CD4-positive, alpha-beta T cell treated with Interleukin-15 for 4 hours (primary cell): ENCODE measurements at places on chromosomes 11 and 22.

DNA sequence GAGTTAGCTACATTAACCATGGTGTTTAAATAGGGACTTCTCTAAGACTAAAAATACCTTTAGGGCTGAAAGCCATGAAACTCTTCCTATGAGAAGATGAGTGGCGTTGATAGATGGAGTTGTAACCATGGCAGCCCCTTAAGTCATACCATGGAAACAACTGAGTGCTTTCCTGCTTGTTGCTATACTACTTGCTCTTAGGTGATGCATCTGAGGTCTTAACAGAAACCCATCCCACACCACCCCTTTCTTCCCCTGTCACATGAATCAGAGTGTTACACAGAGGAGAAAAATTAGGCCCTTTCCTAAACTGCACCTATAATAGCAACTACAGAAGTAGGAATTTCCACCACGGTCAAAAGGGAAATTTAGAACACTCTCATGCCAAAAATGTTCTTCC is 64.3 kb upstream of the ZC3H12C start:
- DNase-seq: no peak

DNA sequence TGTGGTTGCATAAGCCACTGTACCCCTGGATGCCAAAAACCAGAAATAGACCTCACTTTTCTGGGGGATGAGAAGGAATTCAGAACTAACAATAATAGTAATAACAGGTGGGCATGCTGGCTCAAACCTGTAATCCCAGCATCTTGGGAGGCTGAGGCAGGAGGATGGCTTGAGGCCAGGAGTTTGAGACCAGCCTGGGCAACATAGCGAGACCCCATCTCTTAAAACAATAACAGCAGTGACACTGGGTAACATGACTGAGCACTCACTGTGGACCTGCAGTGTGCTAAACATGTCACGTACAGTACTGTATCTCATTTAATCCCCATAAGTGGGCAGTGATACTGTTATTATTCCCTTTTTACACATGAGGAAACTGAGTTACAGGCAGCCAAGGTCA is 10.0 kb downstream of the FLRT1 start:
- DNase-seq: no peak

- DNase-seq: no peak
Measured at GRCh38 chr11:60925868-60926267, 1.6 kb downstream of the TMEM132A start.

- no peak for DNase-seq
Measured at GRCh38 chr22:30611197-30611596, 4.2 kb downstream of the TCN2 start.

GRCh38 chr11:8676458-8676857 is 6.0 kb downstream of the TRIM66 start:
- DNase-seq: no peak

DNA sequence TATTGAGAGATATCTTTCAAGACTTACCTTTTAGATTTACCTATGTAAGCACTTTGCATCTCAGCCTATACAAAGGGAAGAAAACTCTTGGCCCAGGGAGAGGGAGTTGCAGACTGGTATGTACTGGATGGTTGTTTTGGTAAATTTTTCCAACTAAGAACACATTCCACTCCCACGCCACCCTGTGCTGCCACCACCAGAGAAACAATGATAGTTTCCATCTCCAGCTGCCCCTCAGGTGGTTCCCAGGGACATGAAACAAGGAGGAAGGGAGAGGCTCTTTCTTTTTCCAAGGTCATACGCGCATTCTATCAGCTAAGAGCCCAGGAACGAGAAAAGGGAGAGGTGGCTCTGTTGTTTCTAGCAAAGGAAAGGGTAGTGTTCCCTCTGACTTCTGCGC is 34.4 kb downstream of the CCDC34 start:
- no peak for DNase-seq

DNA sequence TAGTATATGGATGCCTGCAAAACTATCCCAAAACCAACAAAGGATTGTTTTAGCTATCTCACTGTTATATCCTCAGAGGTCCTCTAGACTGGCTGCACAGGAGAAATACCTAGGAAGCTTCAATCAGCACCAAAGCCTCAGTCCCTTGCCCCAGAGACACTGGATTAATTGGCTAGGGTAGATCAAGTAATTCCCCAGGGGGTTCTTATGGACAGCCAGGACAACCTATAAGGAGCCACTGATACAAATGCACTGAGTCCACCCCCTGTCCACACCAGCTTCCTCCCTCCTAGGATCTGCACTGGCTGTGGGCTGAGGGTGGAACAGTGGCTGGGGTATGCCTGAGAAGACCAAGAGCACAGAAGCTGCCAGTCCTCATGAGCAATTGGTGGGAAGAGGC is 16.3 kb downstream of the ADORA2A start:
- no peak for DNase-seq

DNA sequence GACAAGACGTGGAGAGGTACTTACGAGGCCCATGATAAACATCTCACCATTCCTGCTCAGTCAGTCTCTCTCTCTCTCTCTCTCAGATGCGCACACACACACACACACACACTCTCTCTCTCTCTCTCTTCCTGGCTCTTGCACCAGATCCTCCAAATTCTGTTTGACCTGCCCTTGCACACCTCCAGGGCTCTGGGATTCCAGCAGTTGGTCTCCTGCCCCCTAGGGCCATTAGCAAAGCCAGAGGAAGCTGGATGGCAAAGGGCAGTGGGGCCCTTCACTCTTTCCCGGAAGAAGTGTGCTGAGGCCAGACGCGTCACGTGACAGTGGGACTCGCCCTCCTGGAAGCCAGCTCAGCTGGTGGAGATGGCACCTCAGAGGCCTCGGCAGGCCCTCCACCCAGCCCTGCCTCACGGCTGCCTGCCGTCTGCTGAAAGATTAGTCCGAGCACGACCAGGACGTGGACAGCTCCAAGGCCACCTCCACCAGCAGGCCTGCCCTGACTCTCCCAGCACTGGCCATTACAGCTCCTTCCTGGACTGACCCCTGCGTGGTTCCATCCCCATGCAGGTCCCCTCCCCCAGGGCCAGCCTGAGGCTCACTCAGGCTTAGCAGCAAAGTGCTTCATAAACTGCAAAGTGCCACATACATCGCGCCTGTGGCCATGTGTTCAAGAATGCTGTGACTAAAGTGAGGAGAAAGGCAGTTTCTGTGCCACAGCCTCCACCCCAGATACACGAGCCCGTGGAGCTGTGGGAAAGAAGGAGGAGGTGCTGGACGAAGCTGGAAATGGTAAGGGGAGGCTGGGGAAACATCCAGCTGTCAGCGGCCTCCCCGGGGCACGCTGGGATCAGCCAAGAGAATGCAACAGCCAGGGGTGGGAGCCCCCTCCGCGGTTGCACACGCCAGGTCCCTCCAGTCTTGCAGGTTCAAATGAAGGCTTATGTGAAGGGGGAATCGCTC is 3.7 kb downstream of the PDGFB start:
- DNase-seq: peak; percentile 54

GRCh38 chr22:19974268-19974861 is 32.7 kb upstream of the TXNRD2 start:
- DNase-seq: no peak

GRCh38 chr11:107840129-107840484 is 18.5 kb downstream of the SLC35F2 start:
- DNase-seq: no peak

DNA sequence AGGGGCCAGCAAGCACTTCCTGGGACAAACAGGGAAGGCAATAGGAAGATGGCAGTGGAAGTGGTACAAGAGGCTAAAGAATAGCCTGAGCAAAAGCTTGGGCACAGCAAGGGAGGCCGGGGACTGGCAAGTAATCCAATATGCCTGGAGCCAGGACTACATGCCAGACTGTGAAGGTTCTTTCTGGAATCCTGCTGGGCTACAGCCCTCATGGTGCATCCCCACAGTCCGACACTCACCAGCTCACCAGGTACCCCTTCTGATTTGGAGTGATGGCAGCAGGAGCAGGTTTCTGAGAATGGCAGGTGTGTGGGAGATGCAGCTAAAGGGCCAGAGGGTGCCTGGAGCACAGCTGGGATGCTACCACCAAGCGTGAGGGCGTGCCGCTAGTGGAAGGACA is 32.2 kb upstream of the POGLUT3 start:
- no peak for DNase-seq

- no peak for DNase-seq
Measured at GRCh38 chr11:58739725-58740430, 8.1 kb upstream of the GLYAT start.

DNA sequence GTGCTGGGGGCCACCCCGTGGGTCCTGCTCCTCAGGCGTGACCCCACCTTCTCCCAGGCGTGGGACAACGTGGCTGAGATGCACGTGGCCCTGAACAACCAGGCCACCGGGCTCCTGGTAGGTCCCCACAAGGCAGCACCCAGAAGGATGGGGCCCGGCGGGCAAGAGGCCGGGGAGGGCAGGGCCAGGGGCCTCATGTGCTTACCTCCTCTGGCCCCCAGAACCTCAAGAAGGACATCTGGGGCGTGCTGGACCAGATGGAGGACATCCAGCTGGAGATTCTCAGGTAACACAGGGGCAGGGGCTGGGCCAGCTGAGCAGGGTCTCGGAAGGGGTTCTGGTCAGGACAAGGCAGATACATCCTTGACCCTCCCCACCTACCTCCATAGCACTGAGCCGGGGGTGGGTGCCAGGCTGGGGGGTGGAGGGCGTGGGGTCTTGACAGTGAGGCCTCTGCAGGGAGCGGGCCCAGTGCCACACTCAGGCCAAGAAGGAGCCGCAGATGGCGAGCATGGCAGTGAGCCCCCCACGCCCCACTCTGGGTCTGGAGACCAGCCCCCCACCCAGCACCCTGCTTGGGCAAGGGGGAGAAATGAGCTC is 186.3 kb downstream of the IGLL1 start:
- DNase-seq: no peak

DNA sequence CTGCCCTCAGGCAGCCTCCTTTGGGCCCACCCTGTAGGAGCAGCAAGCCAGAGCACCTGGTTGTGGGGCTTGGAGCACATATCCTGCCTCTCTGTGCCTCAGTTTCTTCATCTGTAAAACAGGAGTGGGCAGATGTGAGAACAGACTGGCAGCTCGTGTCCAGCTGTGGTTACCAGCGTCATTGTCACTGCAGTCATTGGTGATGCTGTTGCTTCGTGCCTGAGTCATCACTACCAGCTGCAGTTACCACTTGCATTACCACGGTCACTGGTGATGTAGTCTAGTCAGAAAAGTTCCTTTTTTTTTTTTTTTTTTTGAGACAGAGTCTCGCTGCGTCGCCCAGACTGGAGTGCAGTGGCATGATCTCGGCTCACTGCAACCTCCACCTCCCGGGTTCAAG is 20.4 kb downstream of the RSPH14 start:
- DNase-seq: no peak

DNA sequence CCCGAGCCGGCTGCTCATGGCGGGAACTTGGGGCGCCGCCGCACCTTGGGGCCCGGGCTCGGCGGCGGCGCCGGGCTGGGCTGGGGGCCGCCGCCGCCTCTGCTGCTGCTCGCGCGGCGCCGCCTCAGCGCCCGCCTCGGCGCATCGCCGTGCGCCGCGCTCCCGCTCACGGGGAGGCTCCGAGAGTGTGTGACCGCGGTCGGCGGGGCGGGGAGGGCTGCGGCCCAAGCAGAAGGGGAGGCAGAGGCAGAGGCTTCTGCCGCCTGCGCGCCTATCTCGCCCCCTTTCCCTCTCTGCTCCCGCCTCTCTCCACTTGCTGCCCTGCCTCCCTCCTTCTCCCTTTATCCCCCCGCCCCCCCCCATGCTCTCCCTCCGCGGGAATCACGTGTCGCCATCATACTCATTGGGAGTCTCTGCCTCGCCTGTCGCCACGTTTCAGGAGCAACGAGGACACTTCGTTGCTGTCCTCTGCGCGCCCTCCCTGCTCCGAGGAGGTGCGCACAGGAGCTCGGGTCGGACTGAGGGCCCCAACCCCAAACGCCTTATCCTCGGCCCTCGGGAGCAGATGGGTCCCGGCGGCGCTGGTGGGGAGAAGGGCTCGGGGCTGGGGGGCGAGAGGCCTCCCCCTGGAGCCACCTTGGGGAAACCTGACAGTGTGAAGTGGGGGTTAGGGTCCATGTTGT is at the start of gene GUCY1A2:
TSS of gene GUCY1A2 (minus strand) at position 258 of the 683 bp plus-strand sequence. CDS start 421 bp downstream, outside the sequence.
- no peak for DNase-seq

DNA sequence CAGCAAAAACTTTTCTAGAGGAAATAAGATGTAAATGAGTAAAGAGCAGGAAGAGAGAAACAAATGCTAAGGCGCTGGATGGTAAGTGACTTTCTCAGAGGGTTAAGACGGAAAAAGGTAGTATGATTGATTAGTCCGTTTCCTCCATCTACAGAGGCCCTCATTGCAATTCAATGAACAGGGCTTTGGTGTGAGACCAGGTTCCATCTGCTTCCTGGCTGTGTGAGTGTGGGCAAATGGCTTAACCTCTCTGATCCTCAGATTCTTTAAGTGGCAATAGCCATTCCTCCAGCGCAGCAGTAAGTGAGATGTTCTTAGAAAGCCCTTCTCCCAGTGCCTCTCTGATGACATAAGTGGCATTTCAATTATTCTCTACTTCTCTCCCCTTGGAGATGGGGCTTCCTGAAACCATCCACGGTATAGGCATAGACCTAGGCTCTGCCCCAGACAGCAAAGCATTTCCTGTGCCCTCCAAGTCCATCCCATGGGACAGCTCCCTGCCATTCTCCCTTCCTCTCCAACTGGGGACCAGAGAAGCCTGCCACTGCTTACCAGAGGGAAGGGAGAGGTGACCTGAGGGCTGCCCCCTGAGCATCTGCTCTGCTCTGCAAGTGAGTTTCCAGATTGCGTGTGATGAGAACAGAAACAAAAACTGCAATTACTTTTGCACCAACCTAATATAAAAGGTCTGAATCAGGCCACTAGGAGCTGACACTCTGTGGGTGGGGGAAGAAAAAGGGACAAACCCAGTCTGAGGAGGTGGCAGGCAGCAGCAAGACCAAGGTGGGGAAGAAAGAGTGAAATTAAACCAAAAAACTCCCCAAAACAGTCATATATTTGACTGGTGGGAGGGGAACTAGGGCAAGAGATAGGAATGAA is 12.7 kb upstream of the CD44 start:
- DNase-seq: peak; percentile 46

GRCh38 chr11:23990346-23991164 is 506.3 kb upstream of the LUZP2 start:
- DNase-seq: no peak

- no peak for DNase-seq
Measured at GRCh38 chr11:119721129-119722120, 7.6 kb downstream of the NECTIN1 start.

DNA sequence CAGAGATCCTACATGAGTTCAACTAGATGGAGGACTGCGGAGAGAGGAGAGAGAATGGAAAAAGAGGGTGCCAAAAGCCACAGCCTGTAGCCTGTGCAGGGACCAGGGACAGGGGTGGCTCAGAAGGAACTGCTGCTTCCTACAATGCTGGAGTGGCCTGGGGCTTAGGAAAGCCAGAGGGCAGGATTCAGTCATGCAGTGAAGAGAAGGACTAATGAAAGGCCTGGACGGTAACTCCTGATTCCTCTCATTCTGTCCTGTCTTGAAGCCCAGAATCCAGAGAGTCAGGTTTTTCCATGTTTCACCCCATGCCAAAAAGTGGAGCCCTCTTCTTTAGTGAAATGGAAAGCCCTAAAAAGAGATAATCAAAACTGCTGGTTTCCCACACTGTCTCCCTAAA is 48.4 kb upstream of the INCENP start:
- DNase-seq: no peak

- DNase-seq: no peak
Measured at GRCh38 chr11:96472085-96472484, 82.3 kb downstream of the JRKL start.
